ENCODE measurements at places on chromosomes 2 and 18.
A peak's percentile ranks its signal among the peaks of the same experiment; 100 is the strongest.

GRCh38 chr2:203997980-203998809, 61.6 kb downstream of the ICOS start:
- no peak for DNase-seq

DNA sequence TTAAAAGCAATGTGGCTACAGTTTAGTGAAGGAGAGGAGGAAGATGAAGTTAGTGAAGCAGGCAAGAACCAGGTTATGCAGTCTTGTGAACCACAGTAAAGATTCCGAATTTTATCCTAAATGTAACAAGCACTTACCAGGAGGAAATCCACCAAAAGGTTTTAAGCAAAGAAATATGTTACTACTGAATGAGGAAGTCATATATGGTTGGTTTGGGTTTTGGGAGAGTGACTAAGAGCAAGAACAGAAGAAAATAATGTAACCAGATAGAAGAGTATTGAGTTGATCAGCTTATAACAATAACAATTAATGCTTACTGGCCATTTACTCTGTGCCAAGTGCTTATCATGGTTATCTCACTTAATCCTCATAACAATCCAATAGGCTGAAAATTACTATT, 1.9 kb downstream of the USP37 start:
- DNase-seq, result no peak

DNA sequence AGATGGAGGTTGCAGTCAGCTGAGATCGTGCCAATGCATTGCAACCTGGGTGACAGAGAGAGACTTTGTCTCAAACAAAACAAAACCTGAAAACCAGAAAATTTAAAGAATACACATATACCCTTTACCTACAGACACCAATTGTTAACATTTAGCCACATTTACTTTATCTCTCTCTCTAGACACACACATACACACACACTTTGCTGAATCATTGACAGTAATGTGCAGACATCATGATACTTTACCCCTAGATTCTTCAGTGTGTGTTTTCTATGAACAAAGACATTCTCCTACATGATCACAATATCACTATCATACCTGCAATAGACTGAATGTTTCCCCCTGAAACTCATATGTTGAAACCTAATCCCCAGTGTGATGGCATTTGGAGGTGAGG, 10.2 kb upstream of the CFLAR start:
- DNase-seq, result no peak

DNA sequence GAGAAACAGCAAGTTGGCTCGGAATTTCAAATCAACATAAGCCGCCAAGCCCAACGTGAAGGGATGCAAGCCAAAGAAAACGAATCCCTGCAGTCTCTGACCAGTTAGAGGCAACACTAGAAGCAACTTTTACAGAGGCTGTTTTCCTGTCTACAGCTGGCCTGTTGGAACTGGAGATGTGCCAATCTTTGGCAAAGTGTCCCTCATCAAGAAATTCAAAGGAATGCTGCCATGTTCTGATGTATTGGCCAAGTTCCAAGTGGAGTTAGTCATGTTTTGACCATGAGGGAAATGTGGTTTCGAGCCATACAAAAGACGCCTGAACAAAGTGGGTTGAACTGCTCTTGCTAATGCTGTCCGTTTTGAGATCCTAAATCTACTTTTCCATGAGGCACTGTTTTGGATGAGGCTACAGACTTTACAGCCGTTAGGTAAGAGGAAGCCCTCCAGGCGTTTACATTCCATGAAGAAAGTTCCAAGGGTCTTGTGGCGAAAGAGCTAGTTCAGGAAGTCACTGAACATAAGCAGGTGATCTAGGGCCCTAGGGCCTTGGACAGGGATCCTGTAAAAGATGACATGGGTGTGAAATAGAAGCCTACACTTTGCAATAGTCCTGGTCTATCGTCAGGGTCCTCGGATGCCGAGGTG, 140.7 kb upstream of the PXDN start:
- DNase-seq, result no peak

GRCh38 chr18:76980663-76981395, 151.8 kb downstream of the MBP start:
- DNase-seq, result no peak

DNA sequence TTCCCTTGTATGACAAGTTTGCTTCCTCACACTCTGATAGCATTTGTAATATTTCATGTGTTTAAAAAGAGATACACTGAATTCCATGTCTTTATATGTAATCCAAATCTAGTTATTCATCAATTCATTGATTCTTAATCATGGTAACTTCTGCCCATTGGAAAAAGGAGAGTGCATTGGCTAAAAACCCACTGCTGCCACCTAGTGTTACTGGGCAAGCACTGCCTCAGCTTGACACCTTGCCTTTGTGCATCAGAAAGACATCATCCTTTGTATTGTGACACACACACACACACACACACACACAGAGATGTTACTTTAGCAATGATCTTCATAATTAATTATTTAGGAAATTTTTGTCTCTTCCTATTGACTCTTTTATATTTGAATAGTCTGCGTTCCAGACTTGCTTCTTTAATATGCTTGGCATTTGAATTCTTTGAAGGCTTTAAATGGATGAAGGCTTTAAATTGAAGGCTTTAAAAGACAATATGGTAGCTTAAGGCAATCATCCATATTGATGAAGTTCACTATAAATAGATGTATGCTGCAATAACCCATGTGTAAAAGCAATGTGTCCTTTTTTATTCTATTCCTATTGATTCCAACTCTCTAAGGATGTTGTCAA, 414.2 kb upstream of the CHST9 start:
- peak; percentile 14 for DNase-seq
